Thyroid gland (tissue), 4 donors: ENCODE measurements at places on chromosomes 11 and 22.

- DNase-seq: no peak
Measured at GRCh38 chr22:49153921-49154320, 673.8 kb downstream of the BRD1 start.

- no peak for DNase-seq
Measured at GRCh38 chr11:114319716-114320328, 23.6 kb downstream of the NNMT start.

DNA sequence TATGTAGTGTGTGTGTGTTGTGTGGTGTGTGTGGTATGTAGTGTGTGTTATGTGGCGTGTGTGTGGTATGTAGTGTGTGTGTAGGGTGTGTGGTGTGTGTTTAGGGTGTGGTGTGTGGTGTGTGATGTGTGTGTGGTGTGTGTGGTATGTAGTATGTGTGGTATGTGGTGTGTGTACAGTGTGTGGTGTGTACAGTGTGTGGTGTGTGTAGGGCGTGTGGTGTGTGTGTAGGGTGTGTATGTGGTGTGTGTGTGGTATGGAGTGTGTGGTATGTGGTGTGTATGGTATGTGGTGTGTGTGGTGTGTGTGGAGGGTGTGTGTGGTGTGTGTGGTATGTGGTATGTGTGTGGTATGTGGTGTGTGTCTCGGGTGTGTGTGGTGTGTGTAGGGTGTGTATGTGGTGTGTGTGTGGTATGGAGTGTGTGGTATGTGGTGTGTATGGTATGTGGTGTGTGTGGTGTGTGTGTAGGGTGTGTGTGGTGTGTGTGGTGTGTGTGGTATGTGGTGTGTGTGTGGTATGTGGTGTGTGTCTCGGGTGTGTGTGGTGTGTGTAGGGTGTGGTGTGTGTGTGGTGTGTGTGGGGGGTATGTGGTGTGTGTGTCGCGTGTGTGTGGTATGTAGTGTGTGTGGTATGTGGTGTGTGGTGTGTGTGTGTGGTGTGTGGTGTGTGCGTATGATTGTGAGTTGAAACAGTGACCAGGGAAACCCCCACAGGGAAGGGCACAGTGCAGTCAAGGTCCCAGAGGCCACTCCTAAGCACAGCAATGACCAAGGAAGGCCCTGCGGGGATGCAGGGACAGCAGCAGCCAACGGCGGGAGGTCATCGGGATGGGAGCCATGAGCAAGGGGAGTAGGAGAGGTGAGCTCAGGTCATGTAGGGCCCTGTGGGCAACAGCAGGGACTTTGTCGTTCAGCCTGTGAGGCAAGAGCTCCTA, 2.9 kb upstream of the PPP6R2 start:
- no peak for DNase-seq

DNA sequence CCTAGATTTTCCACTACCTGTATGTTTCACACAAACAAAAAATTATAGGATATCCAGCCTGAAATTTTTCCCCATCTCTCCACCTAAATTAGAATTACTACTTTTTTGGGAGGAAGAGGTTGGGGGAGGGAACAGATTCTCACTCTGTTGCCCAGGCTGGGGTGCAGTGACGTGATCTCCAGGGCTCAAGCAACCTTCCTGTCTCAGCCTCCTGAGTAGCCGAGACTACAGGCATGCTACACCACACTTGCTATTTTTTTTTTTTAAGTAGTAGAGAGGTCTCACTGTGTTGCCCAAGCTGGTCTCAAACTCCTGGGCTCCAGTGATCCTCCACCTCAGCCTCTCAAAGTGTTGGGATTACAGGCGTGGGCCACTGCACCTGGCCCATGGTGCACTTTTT, 9.5 kb downstream of the JAML start:
- no peak for DNase-seq
